ENCODE measurements at places on chromosomes 1 and 21.

GRCh38 chr1:202805886-202806844 lies 2.1 kb downstream of the KDM5B start:
- peak; percentile 39 for DNase-seq

GRCh38 chr1:221105578-221105977 lies 226.3 kb downstream of the HLX start:
- DNase-seq: no peak

- DNase-seq: no peak
These were observed 42.4 kb upstream of the RAB4A start for GRCh38 chr1:229228522-229228921.

DNA sequence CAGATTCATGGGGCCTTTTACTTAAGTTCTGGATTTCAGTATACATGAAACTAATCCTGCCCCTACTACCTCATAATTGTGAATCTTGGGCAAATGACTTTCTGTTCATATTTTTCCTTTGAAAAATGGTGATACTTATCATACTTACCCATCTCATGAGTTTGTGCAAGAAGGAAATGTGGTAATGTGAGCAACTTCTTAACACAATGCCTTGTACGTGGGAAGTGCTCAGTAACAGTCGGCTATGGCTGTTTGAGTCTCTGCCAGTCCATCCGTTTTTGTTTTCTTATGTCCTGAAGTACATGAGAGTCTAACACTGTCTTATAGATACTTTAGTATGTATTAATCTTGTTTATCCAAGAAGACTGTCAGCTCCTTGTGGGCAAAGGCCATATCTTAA lies 86.5 kb downstream of the PATJ start:
- no peak for DNase-seq

GRCh38 chr1:14149431-14149830 lies 449.1 kb upstream of the KAZN start:
- no peak for DNase-seq

DNA sequence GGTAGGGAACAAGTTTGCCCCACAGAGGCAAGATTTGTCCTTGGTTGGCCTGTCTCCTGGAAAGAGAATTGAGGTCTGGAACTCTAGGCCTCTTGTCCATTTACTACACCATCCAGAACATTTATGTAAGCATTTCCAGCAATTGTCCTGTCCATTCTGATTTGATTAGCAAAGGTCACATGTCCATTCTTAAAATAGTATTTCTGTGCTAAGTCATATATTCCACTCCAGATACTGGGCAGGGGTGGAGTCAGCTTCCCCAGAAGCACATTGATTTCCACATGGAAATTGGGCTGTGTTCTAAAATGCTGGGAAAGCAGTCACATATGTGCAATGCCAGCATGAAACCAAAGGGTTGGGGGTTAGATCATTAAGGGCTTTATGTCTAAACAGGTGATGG lies 21.5 kb upstream of the FMN2 start:
- no peak for DNase-seq

- peak; percentile 34 for DNase-seq
These were observed at the start of gene ABCG1 for GRCh38 chr21:42218836-42219605. Gene ABCG1 (plus strand): TSS chr21:42219140. CDS start chr21:42219263, 123 bp downstream.

GRCh38 chr1:155504207-155504606 lies 58.4 kb downstream of the ASH1L start:
- DNase-seq: no peak

DNA sequence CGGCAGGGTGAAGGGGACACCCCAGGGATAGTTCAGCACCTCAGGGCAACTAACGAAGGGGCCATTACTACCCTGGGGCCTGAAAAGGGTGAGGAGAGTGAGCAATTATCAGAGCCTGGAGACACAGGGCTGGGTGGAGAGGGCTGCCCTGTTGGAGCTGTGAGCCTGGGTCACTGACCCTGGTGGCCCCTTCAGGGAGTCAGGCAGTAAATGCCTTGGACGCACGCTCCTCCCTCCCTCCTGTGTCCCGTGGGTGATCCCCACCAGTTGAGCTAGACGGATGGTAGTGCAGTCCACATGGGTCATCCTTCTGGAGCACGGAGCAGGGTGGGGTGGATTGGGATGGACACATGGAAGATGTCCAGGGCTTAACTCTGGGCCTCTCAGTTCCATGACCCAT lies 305.3 kb downstream of the PTPRU start:
- no peak for DNase-seq

- DNase-seq: no peak
These were observed 4.1 kb downstream of the PDC start for GRCh38 chr1:186456729-186457255.

DNA sequence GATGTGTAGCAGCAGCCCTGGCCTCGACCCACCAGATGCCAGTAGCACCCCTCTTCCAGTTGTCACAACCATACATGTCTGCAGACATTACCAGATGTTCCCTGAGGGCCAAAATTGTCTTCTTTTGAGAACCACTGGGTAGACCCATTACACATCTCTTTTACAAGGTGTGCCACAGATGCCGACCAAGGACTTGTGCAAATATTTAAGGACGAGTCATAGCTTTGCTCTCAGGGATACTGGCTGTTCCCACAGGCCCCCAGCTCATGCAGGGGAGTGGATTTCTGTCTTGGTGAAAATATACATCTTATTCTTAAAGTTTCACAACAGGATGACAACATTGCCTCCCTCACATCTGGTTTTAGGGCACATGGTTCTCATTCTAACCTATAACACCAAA lies 59.4 kb upstream of the ZBTB18 start:
- DNase-seq: no peak

DNA sequence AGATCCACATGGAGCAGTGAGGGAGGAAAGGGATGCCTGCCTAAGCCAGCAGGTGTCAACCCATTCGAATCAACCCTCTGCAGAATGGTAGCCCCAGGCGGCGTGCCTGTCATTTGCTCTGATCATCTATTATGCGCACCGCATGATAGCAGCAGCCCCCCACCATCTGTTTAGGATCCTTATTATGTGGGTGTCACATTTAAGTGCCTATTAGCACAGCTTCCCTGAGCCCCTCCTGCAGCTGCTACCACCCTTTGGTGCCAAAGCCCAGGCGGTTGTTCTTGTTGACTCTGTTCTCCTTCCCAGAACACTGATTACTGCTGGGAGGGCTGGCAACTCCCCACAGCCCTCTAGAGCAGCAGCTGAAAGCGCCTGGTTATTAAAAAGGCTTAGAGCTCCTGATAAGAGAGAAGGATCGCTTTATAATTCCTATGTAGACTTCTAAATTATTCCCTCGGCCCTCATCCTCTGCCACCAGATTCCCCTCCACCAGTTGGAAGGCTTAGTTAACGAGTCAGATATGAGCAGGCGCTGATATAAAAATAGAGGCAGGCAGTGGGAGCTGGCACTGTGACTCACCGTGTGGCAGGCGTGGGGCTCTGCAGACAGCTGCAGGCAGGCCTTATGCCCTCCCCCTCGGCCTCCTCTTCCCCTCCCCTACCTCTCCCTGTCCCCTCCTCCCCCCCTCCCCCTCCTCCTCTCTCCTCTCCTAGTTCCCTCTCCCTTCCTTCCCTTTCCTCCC lies 23.0 kb downstream of the ACTA1 start:
- DNase-seq: no peak

- DNase-seq: no peak
These were observed 4.3 kb downstream of the HSF2BP start for GRCh38 chr21:43654806-43655489.

DNA sequence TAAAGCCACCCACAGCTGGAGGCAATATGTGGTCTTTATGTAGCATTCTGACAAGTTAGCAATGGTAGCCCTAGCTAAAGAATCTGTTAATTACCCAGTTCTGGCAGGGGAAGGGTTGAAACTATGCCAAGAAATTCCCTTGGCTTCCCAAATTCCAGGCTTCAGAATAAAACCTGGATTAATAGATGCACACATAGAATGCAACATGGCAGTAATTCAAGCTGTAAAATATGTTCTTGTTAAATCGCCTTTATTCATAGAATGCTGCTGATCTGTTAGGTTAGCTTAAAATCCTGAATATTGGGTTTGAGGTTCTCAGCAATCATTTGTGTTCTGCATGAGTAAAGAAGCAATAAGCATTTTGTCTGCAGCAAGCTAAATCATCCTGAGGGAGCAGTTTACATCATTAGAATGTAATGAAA lies 80.1 kb downstream of the ZNF326 start:
- DNase-seq: no peak

DNA sequence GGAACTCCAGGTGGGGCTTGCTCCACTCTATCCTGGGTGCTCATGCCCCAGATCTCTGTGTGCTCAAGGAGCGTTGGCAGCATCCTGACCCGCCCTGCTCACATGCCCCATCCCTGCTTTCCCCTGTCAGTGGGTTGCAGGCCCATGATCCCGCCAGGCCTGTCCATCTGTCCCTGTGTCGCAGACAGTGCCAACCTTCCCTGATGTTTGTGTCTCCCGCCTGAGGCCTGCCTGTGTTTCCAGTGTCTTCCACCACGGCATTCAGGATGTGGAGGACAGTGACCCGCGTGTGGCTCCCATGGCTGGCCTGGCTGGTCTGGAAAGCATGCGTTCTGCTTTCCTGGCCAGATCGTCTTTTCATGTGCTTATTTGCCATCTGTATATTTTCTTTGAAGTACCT lies 82.9 kb downstream of the PCBP3 start:
- DNase-seq: no peak

GRCh38 chr1:229108598-229109201 lies 162.2 kb upstream of the RAB4A start:
- DNase-seq: no peak

Measured in stimulated activated CD4-positive, alpha-beta T cell treated with anti-CD3 and anti-CD28 coated beads, Interleukin-1b, Interleukin-23, amount 100 ng/mL, for 48 hours (primary cell).